ENCODE measurements at places on chromosomes 2 and 18. TPM values are rescaled to one million over a fixed set of nuclear protein-coding genes. Genes with fewer than 3 reads are reported as not detected.

GRCh38 chr2:220191031-220191430, 563.6 kb downstream of the SLC4A3 start:
- DNase-seq: peak; percentile 28

- no peak for DNase-seq
Observed at GRCh38 chr18:68417166-68417799, 297.6 kb downstream of the TMX3 start.

GRCh38 chr2:203404996-203405395, 76.8 kb downstream of the ABI2 start:
- peak; percentile 73 for DNase-seq

- no peak for DNase-seq
Observed at GRCh38 chr2:197322724-197323720, 12.4 kb upstream of the ANKRD44 start.

- no peak for DNase-seq
Observed at GRCh38 chr2:21038403-21039073, 5.3 kb downstream of the APOB start.

- DNase-seq: peak; percentile 35
Observed at GRCh38 chr18:76801567-76802505, 20.5 kb upstream of the ZNF236 start.

The CACNB4 gene
- total RNA-seq: 0.36 TPM

The CDK15 gene
- total RNA-seq: 33.0 TPM

The VWC2L gene
- not detected for total RNA-seq

Data from IMR-90 (cell line).